ENCODE measurements at places on chromosomes 5 and 9. TPM values are rescaled to one million over a fixed set of nuclear protein-coding genes. Genes with fewer than 3 reads are reported as not detected.

DNA sequence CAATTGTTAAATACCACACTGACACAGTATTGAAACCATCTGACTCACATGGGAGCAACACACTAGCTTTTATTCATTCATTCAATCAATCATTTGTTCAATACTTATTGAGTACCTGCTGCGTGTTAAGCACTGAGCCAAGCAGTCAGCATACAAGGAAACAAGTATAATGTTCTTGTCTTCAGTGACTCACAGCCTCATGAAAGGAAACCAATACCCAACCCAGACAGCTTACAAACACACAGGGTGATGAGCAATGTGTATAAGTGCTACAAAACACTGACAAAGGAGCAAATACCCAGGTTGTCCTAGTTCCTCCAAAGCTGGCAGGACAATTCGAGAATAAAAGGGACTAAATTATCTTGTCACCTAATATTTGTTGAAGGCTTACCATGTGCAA lies 67.6 kb upstream of the RASEF start:
- DNase-seq = no peak

GRCh38 chr5:126348855-126349635 lies 74.2 kb upstream of the GRAMD2B start:
- no peak for DNase-seq

The GPR150 gene
- not detected for total RNA-seq

GRCh38 chr5:154447089-154447725 lies 1.4 kb downstream of the SAP30L start:
- peak; percentile 14 for DNase-seq

GRCh38 chr5:63011158-63011557 lies 432.5 kb downstream of the LRRC70 start:
- DNase-seq = no peak

DNA sequence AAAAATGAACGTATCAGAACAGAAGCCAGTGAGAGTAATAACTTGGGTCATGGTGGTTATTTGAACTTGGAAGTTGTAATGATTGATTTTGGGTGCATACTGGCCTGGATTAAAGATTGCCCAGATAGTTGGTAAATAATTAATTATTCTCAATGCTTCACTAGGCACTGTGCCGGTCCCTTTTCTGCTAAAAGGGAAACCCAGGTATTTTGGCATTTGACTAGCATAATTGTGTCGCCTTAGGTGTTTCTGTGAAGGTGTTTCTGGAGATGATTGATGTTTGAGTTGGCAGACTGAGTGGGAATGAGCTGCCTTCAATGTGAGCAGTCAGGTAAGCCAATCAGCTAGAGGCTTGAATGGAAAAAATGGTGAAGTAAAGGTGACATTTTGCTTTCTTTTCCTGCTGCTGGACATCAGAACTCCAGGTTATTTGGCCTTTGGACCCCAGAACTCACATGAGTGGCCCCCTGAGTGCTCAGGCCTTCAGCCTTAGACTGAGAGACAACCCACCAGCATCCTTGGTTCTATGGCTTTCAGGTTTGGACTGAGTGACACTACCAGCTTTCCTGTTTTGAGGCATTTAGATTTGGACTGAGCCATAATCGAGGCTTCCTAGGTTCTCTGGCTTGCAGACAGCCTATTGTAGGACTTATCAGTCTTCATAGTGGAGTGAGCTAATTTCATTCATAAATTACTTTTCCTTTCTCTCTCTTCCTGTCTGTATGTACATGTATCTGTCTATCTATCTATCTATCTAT lies 120.7 kb upstream of the PAPPA start:
- DNase-seq = no peak

DNA sequence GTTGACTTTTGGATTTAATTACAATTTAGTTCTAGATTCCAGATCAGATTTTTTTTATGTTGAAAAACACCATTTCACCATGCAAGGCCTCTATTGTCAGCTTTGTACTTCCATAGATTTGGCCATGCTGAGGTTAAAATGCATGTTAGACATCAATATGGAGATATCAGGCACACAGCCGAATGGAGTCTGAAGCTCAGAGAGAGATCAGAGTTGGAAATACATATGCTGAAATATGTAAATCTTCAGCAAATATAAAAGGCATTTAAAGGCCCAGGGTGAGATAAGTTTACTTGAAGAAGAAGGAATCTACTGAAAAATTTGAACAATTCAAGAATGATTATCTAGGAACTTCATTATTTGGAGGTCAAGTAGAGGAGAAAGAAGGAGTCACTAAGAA lies 139.6 kb downstream of the CHSY3 start:
- no peak for DNase-seq

DNA sequence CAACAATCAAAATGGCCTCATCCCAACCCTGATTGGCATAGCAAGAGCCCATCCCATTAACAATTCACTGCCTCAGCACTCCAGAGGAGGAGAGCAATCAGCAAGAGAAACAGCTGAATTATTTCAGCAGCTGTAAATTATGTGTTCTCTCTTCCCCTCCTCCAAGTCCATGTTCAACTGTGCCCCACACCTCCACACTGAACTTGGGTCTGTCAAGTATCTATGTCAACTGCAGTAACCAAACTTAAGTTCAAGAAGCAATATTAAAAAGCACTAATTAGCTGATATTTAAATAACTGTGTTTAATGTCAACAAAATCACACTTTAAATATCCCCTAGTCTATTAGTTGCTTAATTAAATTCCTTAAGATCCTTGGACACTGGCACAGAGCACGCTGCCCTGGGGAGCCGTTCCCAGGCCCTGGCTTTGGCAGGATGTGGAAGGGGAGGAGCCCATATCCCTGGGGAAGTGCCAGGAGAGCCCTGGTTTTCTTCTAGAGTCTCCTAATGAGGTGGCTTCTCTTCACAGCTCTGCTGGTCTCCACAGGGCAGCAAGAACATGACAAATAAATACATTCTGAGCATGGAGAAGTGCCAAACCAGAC lies 50.6 kb downstream of the SIL1 start:
- DNase-seq = peak; percentile 87

The GABRB2 gene
- not detected for total RNA-seq

- no peak for DNase-seq
Measured at GRCh38 chr9:137082222-137082924, 4.4 kb upstream of the MAN1B1 start.

The FOXD4 gene
- total RNA-seq = not detected

The TSSK1B gene
- total RNA-seq = not detected

The PRDM9 gene
- total RNA-seq = not detected

- DNase-seq = no peak
Measured at GRCh38 chr5:127031147-127031862, 947 bp upstream of the MARCHF3 start.

DNA sequence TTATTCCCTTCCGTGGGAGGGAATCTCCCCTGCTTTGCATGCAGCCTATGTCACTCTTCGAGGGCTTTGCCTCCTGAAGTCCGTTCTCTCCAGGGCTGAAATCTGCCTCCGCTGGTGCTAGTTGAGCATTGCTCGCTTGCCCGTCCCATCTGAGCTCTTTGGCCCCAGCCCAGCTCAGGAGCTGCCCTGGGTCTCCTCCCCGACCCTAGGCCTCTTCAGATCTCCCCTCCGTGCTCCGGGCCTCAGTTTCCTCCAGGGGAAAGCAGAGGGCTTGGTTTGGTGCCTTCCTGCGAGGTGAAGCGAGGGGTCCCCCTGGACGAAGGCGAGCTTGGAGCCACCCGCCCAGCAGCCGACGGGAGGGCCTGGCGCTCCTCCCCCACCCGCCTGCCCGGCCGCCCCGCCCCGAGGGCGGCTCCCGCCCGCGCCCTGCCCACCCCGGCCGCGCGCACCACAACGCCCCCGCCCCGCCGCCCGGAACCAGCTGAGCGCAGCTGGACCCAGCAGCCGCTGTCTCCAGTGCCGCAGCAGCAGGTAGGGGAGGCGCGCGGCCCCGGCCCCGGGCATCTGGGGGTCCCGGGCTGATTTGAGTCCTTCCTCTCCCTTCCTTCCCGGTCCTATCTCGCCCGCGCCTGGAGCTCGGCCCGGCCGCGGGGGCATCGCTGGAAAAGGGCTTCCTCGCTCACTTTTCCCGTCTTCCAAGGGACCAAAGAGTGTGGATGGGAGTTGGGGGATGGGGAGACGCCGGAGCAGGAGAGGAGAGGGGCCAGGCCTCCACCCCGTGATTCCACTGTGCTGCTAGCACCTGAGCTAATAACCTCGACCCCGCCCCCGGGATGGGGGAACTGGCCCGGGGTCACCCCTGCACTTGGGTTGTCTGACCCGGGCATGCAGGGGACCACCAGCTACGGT lies at the start of gene GSN:
Gene GSN, plus strand, starts transcription at position 474 of the 909 bp plus-strand sequence. CDS start 33,810 bp downstream, outside the sequence.
- DNase-seq = peak; percentile 76

DNA sequence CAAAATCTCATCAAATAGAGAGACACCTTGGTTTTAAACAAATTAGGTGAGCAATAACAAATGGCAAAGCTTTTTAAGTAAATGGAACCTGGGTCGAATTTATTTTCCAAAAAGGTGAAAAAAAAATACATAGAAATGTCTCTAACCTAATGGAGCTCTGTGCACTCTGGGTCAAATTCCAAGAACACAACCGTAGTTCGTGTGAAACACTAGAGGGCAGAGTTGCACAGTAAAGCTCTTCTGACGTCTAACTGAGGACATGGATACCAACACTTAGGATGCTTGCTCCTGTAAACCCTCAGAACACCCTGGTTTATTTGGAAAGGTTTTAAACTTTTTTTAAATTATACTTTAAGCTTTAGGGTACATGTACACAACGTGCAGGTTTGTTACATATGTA lies 18.9 kb downstream of the MARCHF11 start:
- no peak for DNase-seq

- DNase-seq = no peak
Measured at GRCh38 chr5:170145462-170145861, 39.8 kb downstream of the FOXI1 start.

Data from MG63 (cell line).